ENCODE measurements at places on chromosomes 16 and 17. TPM values are rescaled to one million over a fixed set of nuclear protein-coding genes. Genes with fewer than 3 reads are reported as not detected.

DNA sequence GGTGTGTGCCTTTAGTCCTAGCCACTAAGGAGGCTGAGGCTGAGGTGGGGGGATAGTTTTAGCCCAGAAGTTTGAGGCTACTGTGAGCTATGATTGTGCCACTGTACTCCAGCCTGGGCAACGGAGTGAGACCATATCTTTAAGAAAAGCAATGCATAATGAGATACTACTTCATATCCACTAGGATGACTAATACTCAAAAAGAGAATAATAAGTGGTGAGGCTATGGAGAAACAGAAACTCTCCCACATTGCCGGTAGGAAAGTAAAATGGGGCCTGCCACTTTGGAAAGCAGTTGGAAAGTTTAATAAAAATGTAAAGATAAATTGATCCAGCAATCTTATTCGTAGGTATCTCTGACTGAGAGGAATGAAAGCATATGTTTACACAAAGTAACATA, 4.6 kb upstream of the NPIPB2 start:
- DNase-seq = no peak

Gene ANKRD40CL
- total RNA-seq = not detected

DNA sequence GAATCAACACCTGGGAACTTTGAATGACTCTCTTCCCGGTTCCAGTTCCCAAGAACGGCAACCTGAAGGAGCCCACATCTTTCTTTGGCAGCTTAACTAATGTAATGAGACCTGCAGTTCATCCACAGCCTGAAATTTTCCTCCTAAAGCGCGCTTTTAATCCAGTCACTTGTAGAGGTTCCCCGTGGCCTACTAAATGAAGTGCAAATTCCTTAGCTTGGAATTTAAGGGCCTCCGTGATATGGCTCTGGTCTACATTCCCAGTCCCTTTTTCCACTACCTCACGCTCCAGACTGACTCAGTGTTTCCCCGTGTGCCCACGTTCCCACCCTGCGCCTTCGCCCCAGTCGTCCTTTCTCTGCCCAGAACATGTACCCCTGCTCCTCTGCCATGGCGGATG, 27.2 kb downstream of the FZD2 start:
- DNase-seq = no peak

GRCh38 chr16:86964796-86965241, 352.4 kb downstream of the C16orf95 start:
- no peak for DNase-seq

GRCh38 chr16:79653373-79653891, 52.9 kb upstream of the MAF start:
- DNase-seq = peak; percentile 93

DNA sequence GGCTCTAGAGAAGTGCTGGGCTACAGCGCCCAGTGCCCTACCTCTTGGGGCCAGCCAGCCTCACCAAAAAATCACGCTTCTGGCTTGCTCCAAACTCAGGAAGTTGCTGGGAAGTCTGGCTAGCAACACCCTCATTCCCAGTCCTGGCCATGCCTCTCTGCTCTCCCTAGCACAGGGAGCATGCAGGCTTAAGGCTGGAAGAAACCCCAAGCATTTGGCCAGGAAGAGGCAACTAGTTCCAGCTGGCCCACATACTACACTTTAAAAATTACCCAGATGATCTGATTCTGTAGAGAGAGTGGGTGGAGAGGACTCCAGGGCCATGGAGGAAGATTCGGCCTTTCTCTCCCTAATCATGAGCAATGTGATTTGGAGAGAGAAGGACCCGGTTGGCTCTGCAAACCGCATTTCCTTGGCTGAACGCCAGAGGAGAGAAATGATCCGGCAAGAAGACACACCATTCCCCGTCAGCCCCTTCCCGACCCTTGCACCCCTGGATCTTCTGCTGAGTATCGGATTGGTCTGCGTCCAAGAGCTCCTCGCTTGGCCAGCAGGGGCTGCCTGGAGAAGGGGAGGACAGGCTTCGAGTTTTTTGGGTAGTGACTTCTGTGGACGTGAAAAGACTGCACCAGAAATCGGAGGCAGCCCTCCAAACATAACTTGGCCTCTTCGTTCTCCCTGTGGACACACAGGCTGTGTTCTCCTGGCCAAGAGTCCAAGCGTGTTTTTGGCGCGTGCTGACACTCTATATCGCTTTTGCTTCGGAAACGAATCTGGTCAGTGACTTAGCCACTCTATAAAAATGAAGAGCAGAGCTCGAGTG, 406.3 kb downstream of the WWOX start:
- DNase-seq = peak; percentile 96

- DNase-seq = peak; percentile 15
Measured at GRCh38 chr17:9371019-9371418, 204.6 kb downstream of the STX8 start.

GRCh38 chr16:77955127-77955526, 67.2 kb upstream of the CLEC3A start:
- no peak for DNase-seq

Gene EFCAB5
- 0.99 TPM for total RNA-seq

DNA sequence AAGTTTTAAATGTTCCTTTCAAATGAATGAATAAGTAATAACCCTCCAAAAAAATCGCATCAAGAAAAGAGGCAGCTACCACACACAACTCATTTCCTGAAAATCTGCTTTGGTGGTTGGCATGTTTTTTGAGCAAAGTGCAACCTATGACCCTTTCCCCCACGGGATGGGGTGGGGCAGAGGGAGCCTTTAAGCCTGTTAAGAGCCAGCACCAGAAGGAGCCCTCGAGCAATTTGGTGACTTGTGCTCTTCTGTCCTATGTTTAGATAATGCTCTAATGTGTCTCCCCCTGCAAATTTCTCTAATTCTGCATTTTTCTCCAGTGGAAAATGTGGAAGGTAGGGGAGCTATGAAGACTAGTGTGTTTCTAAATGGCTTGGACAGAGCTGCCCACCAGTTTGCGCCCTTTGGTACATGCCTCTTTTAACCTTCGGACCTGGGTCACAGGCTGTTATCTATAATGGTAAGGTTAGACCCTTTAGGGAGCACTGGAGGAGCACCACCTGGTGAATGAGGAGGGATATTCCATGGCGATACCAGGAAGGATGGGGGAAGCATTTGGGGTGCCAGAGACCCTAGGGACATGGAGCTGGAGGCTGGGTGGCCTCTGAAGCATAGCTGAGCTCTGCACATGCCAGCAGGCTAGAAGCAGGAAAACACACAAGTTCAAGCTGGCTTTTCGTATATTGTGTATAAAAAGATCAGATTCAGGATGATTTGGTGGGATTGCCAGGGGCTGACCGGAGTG, 1.6 kb downstream of the PYCARD start:
- DNase-seq = no peak

DNA sequence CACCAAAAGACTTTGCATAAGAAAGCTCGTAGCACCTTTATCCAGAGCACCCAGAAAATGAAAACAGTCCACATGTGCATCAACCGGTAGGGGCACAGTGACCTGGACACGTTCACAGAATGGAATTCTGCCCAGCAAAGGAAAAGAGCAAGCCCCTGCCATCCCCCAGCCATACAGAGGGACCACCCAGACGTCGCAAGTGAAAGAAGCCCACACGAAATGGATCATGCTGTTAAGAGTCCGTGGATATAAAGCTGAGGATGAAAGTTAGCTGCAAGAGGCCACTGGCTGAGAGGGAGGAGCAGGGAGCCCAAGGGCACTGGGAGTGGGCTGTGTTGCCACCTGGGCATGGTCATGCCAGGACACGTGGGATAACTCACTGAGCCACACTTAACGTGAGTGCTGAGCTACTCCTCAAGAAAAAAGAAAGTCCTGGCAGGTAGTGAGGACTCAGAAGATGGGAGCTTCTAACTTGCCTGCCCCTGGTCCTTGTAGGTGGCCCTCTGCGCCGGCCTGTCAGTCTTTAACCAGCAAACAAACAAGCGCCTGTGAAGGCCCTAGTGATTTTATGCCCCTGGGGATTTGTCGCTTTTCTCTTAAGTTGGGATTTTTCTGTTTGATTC, 190.7 kb downstream of the C16orf95 start:
- DNase-seq = no peak

Gene PYDC1
- 2.8 TPM for total RNA-seq

GRCh38 chr16:74568961-74569631, 37.8 kb downstream of the GLG1 start:
- no peak for DNase-seq

- DNase-seq = no peak
Measured at GRCh38 chr17:82615084-82616020, 32.9 kb downstream of the WDR45B start.

- peak; percentile 89 for DNase-seq
Measured at GRCh38 chr17:60601447-60602384, 1.7 kb downstream of the PPM1D start.

DNA sequence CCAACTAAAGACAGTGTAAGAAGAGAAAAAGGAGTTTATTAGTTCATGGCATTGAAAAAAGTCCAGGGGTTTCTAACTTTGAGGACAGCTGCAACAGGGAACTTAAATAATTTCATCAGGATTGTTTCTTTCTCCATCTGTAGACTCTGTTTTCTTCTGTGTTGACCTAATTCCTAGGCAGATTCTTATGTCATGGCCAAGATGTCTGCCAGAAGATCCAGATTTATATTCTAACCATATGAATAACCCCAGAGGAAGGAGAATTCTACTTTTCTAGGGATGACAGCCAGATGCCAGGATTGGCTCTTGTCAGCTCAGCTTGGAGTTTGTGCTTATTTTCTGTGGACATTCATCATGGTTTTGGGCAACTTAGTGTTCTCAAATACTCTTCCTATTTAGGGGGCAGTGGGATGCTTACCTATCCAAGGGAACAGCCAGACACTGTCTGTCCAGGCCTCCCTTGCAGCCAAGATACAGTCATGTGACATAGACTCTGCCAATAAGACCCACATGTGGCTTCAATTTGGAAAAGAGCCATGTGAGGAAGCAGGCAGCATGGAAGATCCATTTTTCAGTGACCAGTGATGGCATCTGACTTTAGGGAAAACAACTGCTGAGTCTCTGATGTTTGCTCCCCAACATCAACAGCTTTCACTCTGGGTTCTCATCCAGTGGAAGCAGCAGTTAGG, 18.2 kb downstream of the PCTP start:
- DNase-seq = peak; percentile 72

DNA sequence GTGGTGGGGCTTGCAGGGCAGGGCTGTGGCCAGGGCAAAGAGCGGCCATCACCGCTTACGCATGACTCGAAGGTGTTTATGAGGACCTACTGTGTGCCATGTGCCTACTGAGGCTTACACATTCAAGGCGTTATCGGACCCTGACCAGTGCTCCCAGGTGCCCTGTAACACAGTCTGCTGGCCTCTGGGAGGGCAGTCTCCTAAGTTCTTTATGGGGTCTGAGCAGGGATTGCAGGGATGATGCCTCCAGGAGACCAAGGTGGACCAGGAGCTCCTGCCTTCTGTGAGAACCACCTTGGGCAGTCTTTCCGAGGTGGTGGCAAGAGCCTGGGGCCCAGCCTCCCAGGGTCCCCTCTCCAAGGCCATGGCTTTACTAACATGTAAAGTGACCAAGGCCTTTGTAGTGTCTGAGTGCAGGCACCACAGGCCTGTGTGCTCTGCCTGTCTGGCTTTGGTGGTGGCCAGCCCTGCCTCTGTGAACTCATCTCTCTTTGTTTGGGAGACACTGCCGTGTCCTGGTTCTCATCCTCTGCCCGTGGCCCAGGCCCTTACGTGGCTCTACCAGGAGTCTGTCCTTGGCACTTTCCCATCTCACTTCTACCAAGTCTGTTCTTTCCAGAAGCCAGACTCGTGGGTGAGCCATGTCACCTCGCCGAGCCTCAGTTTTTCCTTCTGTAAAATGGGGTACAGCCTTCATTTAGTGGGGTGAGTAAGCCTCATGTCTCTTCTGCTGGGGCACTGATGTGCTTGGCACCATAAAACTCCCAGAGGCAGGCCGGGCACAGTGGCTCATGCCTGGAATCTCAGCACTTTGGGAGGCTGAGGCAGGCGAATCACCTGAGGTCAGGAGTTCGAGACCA, 3.4 kb upstream of the SYNGR2 start:
- DNase-seq = no peak

DNA sequence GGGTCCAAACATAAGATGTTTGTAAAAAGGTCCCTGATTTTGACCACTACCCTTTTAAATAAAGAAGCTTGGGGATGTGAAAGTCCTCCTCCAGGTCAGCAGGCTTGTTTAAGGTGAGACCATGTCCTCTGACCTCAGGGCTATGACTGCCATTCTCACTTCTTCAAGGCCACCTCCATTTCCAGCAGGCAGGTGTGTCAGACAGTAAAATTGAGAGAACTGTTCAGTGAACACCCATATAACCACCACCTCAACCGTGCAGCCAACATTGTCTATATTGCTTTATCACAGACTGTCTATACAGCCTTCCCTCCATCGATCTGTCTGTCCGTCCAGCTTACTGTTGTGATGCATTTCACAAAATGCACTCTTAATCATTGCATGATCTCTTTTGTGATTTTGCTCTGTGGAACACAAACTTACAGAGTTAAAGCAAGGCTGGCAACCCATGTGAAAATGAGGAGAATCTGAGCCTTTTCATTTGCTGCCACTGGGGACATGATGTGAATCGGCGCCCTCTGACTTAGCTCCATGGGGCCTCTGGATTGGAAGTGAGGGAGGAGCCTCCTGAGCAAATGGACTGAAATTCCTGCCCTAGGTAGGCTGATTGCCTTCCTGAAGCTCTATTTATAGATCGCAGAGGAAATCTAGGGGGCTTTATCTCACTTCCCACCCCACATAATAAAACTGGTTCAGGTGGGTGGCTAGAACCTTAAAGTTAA, 53.8 kb downstream of the ZNRF1 start:
- no peak for DNase-seq

Gene TNP2
- total RNA-seq = not detected
